Activated CD4-positive, CD25-positive, alpha-beta regulatory T cell treated with anti-CD3 and anti-CD28 coated beads, Interleukin-2, amount 50 U/mL, for 16 hours (primary cell): ENCODE measurements at places on chromosomes 3 and 15.

GRCh38 chr15:61888074-61888780 is 172.0 kb downstream of the VPS13C start:
- no peak for DNase-seq

GRCh38 chr3:98901119-98901391 is 440 bp downstream of the DCBLD2 start:
- no peak for DNase-seq

GRCh38 chr3:152611905-152612304 is 223.0 kb upstream of the P2RY1 start:
- no peak for DNase-seq

DNA sequence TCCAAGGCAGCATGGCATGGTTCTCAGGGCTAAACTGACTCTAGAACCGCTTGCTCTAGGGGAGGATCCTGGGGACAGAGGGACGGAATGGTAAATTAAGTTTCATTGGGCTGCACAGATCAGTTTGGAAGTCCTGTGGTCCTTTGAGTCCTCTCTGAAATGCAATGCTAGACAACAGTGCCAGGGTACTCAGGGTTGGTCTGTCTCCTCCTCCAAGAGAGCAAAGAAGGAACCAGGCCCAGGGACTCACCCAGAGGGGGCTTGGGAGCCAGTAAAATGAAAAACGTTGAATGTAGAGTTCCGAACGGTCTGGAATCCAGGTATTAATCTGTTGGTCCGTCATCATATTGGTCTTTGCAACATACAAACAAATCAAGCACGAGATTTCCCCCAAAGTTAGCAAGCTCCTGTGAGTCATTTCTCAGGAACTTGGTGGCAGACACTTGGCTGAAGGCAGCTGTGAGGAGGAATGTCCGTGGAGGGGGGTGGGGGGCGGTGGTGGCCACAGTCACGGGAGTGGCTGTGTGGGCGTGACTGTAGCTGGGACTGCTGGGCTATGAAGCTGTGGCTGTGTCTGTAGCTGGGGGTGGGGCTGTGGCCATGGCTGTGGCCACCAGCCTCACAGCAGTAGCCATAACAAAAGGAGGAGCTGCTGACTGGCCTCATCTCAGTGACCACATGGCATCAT is 361.0 kb downstream of the SHQ1 start:
- DNase-seq, result no peak

- DNase-seq, result no peak
Observed at GRCh38 chr3:183443395-183444385, 15.3 kb upstream of the MCF2L2 start.

GRCh38 chr3:185308126-185308754 is 54.4 kb upstream of the EHHADH start:
- DNase-seq, result peak; percentile 2

DNA sequence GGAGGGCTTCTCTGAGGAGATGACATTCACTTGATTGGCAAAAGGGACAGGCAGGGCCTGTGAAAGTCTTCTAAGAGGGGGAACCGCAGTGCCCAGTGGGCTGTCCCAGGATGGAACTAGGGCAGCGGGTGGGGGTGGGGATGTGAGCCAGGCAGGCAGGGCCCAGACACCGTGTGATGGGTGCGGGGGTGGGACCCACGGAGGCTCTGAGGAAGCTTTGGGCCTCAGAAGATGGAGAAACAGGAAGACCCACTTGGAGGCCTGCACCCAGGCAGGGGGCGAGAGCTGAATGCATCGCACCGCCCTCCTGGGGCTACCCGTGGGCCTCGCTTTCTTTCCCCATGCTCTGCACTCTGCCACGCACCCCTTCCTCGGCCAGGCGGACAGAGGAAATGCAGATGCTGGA is 32.9 kb upstream of the ACAD9 start:
- no peak for DNase-seq

DNA sequence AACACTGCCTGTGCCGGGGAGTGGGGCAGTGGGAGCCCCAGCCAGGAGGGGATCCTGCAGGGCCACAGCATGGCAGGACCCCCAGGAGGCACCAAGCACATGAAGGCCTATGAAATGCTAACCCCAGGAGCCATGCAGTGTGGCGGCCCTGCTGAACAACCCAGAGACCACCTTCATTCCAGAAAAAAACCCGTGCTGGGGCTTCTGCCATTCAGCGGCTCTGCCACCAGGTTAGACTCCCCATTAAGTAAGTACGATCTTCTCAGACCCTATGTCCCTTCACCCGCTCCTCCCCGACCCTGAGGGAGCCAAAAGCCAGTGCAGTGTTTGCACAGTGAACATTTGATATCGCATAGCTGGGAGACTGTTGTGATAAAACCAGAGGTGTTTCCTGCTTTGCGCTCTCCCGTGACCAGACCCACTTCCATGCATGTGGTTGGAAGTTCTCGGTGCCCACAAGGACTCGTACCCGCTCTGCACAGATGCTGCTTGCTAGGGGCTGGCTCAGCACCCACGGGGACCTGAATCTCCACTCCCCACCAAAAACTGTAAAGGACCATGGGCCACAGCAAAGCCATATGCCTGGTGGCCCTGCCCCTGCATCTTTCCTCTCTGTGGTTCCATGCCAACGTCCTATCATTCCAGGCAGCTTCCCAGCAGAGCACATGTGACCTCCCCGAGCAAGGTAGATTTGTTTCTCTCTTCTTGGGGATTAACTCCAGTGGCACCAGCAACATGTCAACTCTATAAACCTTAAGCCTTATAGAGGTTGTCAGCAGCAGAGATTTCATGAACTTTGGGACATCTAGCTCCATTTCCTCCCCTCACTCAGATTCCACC is 5.3 kb downstream of the PLA2G4D start:
- DNase-seq, result no peak

DNA sequence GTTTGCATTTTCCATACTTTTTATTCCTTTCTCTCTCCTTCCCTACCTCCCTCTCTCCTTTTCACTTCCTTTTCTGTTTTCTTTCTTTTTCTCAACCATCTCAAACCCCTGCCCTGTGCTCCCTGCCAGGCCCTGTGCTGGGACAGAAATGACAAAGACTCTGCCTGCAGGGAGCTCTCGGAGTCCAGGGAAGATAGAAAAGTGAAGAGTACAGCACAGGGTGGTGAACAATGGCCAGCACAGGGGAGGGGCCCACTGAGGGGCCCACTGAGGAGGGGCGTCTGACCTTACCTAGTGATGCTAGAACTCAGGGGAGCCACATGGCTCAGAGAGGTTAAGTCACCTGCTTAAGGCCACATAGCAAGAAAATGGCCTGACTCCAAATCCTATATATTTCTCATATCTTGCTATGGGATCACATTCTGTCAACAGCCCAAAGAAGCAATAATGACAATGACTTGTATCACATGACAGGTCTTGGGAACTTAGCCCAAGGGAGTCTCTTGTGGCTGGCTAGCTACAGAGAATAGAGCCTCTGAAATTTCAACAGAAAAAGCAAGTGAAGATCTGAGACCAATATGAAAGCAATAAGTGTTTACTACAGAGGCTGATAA is 44.3 kb upstream of the ATP2B2 start:
- DNase-seq, result no peak

DNA sequence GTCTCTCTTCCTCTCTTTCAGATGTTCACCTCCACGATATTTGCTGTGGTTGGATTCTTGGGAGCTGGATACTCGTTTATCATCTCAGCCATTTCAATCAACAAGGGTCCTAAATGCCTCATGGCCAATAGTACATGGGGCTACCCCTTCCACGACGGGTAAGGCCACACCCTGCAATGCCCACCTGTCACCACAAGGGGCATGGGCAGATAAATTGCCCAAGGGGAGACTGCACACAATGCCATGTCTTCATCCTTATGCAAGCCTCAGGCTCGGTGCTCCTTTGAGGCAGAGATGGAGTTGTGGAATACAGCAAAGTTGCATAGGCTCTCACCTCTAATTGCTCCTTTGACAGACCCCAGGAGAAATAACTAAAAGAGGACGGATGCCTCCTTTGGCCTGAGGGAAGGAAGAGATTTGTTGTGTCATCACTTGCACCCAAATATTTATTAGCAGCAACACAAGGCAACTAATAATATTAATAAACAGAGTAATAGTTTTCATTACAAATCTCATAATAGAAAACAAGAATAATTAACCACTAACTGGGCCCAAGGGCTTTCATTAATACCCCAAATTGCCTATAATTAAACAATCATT is 13.2 kb downstream of the TM4SF4 start:
- no peak for DNase-seq

DNA sequence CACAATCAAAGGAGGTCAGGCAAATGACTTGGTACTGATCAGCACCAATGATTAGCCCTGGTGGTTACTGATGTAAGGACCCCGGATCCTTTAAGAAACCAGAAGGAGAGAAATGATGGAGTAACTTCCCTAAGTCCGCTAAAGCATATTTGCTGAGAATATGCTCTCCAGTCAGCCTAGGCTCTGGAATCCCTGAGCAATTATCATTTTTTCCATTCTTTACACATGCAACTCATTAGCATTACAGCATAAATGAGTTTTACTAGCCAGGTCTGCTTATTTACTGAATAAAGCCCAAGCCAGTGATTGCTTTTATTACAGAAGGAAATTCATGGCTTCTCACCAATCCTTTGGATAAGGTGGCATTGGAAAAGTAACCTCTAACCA is 139.2 kb upstream of the WNT5A start:
- DNase-seq, result no peak

- peak; percentile 64 for DNase-seq
Observed at GRCh38 chr3:113744941-113745755, 901 bp downstream of the NAA50 start.

GRCh38 chr15:59873644-59874272 is 130.4 kb upstream of the FOXB1 start:
- no peak for DNase-seq

GRCh38 chr15:67050522-67051087 is 14.8 kb upstream of the SMAD3 start:
- DNase-seq, result no peak

GRCh38 chr3:11290743-11291680 is 18.8 kb downstream of the ATG7 start:
- DNase-seq, result no peak

GRCh38 chr15:85781099-85781498 is 13.6 kb downstream of the KLHL25 start:
- DNase-seq, result no peak

GRCh38 chr15:80152896-80153876 is at the start of gene FAH:
FAH (plus strand) TSS chr15:80152999; CDS start chr15:80153055, 56 bp downstream.
- no peak for DNase-seq

DNA sequence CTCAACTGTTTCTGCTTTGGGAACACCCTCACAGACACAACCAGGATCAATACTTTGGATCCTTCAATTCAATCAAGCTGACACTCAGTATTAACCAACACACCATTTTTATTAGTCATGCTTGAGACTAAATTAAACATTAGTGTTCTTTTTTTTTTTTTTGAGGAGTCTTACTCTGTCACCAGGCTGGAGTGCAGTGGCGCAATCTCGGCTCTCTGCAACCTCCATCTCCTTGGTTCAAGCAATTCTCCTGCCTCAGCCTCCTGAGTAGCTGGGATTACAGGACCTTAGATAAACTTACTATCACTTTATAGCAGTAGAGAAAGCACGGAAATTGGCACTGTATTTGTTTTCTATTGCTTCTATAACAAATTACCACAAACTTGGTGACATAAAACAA is 2.0 kb upstream of the RAB11A start:
- DNase-seq, result no peak

DNA sequence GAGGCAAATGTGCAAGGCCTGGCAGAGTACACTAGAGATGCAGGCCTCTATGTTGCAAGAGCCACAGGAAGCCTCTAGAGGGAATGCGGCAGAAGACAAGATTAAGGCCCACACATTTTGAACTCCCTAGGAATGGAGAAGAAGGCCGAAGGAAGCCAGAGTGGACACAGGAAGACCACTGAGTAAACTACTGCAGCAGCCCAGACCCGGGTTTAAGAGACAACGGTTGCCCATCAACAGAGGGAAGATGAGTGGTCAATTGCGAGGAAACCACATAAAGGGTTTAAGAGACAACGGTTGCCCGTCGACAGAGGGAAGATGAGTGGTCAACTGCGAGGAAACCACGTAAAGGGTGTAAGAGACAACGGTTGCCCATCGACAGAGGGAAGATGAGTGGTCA is 14.6 kb downstream of the CHSY1 start:
- DNase-seq, result no peak

DNA sequence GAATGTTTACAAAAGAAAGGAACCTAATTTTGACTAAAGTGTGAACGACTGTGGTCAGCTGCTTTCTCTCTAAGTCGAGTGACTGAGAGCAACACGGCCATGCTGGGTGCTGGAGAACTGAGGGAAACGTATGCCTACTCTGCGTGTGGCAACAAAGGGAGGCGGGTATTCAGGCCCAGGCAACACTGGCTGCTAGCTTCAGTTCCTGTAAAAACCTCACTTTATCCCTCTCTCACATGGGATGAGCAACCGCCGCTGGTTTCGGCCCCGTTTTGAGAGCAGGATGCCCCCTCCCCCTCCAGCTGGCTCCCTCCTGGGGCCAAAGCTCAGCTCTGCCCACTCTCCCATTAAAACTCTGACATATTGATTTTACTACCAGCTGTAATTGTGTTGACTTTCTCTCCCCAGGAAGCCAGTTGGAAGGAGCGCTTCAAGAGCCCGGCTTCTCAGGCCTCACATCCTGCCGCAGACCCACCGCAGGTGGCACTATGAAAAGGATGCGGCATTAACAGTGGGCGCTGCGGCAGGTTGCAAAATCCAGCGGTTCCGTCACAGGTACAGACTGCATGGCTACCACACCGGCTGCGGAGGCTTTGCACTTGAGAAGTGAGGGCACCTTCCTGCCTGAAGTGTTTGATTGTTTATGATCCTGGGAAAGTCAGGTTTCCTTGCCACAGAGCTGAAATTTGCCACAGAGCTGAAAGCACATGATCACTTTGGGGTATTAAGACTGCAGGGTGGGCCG is 12.7 kb downstream of the PLXND1 start:
- DNase-seq, result no peak
